ENCODE measurements at places on chromosomes 4 and X.

DNA sequence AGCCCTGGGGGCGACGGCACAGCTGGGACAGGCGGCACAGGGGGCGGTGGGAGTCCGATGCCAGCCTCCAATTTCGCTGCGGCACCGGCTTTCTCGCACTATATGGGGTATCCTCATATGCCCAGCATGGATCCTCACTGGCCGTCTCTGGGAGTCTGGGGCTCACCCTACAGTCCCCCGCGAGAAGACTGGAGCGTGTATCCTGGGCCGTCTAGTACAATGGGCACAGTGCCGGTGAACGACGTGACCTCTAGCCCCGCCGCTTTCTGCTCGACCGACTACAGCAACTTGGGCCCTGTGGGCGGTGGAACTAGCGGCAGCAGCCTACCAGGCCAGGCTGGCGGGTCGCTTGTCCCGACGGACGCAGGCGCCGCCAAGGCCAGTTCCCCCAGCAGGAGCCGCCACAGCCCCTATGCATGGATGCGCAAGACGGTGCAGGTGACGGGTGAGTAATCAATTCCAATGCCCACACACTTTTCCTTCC, 500 bp downstream of the CDX4 start:
- DNase-seq = no peak

DNA sequence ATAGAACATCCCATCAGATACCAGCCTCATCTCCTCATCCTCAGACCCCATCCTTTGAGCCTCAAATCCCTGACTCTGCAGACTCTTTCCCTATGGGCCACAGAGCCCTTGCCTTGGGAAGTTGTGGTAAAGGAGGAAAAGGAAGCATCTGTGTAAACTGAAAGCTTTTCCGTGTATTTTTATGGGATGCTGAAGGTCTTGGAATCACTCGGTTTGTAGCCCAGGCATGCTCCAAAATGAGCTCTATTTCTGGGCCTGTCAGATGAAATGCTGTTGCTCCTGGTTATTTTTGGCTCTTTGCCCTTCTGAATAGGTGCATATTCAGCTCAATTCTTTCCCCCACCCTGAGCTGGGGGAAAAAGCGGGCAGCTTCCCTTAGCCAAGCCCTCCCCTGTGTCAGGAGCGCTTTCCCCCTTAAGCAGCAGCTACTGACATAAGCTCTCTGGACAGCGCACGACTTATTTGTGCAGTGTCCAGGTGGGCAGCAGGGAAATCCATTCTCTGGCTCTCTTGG, 5.0 kb upstream of the SEL1L3 start:
- DNase-seq = no peak

- no peak for DNase-seq
These were observed 13.8 kb downstream of the MAD2L1 start for GRCh38 chr4:120052856-120053255.

DNA sequence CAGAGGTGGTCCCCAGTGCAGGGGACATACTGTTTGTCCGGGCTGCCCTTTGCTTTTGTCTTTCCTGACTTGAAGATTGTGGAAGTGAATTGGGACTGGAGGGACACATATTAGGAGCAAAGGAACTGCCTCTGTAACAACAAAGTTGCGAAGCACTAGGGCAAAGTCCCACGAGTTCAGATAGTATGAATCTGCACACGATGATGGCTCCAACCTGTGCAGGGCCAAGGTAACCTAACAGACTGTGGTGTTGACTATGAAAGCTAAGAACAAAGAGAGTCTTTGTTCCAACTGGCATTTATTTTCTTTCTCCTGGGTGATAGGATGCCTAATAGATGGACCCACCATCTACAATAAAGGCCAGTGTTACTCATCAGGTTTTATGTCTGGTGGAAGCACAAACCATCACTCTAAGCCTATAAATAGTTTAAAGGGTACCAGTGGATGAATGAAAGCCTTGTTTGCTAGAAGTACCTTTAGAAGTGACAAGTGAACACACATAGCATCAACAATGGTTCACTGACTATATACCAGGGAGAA, 71.8 kb downstream of the TMA16 start:
- DNase-seq = no peak

DNA sequence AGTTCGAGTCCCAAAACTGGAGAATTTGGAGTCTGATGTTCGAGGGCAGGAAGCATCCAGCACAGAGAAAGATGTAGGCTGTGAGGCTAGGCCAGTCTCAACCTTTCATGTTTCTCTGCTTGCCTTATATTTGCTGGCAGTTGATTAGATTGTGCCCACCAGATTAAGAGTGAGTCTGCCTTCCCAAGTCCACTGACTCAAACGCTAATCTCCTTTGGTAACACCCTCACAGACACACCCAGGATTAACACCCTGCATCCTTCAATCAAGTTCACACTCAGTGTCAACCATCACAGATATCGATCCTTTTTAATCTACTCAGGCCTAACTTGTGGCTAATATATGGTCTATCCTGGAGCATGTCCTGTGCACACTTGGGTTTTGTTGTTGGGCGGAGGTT, 18.0 kb upstream of the MAEA start:
- DNase-seq = no peak

DNA sequence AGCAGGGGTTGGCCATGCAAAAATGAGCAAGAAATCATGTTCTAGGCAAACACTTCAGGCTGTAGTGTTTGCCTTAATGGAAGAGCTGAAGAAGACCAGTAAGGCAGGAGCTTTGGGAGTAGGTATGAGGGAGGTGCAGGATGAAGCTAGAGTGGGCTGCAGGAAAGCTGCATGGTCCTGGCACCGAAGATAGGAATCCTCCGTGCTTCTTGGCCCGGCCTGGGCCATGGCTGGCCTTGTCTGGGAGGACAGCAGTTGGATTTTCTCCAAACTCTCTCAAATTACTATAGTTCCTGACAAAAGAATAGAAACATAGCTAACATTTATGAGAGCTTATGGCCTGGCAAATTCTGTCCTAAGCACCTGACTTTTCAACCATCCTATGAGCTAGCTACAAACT, 116.5 kb downstream of the UCHL1 start:
- DNase-seq = peak; percentile 23

- DNase-seq = no peak
These were observed 6.0 kb downstream of the RAB28 start for GRCh38 chr4:13478131-13478530.

DNA sequence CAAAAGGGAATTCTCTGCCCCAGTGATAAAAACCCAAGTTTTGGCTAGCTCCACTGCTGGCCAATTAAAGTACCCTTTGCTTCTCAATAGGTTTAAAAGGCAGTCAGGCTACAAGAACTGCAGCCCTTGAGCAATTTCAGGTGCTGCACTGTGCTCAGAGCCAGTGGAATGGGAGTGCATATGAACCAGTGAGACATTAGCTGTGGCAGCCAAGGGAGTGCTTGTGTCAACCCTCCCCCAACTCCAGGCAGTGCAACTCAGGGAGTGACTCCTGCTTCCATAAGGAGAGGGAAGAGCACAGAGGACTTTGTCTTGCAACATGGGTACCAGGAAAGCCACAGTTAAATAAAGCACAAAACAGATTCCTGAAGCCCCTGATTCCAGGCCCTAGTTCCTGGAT, 61.6 kb upstream of the VAMP7 start:
- peak; percentile 21 for DNase-seq

DNA sequence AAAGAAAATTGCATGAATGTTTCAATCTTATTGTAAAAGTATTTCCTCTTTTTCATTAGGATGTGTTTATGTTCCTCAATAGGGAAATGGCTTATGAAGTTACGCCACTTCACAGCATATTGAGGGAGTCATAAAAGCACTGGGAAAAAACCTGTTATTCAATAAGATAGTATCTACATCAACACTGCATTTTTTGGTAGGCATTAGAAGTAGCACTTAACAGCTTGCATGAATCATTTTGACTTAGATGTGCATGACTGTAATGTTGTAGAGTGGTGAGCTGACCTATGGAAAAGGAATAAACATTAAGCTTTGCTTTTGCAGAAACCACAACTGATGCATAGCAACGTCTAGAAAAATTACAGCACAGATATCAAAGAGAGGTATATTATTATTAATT, 111.2 kb upstream of the GRXCR1 start:
- no peak for DNase-seq

GRCh38 chr4:173254646-173255045, 79.5 kb downstream of the HMGB2 start:
- DNase-seq = no peak

DNA sequence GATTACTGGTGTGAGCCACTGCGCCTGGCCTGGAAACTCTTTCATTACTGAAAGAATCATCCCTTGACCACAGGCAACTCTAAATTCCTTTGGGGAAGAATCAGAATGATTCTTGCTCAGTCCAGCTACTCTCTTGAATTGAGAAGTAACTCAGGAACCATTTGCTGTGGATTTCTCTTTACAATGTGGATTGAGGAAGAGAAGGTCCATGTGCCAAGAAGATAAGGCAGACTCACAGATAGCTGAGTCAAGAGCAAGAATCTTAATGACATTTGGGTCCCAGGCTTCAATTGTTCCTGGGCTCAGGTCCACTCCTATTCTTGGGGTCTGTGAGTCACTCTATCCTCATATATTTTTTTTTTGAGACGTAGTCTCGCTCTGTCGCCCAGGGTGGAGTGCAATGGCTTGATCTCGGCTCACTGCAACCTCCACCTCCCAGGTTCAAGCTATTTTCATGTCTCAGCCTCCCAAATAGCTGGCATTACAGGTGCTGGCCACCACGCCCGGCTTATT, 6.2 kb upstream of the MGARP start:
- no peak for DNase-seq

DNA sequence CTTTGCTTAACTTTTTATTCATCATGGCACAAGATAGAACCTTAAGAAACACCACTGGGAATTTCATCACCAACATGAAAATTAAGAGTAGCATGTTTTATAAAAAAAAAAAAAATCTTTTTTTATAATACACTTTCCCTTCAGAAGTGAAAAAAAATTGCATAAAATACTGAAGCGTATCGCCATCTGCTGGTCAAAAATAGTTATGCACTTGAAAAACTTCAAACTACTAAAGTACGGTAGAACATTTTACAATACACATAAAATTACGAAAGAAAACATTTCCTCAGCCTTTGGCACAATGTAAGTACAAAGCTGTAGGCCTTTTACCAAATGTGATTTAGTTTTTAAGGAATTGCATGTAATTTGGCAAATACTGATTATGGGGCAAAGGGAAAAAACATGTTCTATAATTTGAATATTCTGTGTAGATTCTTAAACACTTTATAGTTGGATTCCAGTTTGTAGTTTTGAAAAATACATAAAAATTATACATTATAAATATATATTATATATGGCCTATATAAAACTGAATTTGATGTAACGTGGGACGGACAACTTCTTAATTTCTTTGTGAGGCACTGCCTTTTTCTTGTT, 26.5 kb downstream of the HCCS start:
- DNase-seq = peak; percentile 48
